ENCODE measurements at places on chromosomes 6 and 20.

DNA sequence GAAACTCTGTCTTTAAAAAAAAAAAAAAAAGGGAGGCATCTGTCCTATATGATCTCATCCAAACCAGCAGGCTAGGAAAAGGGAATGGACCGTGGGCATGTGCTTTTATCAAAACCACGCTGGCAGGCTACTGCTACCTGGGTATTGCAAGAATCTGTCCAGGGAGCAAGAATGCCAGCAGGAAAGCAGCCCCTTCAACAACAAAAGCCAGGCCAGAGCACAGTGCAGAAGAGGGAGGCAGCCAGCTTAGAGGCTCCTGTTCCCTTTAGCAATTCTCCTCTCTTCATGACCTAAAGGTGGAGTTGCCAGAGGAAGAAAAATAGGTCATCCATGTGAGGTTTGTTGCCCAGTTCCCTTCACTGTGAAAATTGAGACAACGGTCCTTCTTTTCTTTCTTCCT, 18.2 kb downstream of the TBC1D20 start:
- no peak for DNase-seq

DNA sequence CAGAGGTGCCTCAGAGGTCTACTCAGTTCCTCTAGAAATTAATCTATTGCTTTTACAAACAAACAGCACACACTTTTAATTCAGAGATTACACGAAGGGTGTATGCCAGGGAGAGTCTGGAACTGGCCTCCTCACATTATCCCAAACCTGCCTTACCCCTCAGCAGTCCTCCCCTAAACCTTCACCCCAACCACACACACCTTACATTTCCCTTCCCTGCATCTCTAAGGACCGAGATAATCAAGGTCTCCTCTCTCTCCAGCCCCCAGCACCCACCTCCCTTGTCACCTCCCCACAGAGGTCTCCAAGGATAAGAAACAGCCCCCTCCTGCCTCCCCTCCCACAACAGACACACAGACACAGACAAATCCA, 6.1 kb downstream of the HLA-DRB1 start:
- no peak for DNase-seq

DNA sequence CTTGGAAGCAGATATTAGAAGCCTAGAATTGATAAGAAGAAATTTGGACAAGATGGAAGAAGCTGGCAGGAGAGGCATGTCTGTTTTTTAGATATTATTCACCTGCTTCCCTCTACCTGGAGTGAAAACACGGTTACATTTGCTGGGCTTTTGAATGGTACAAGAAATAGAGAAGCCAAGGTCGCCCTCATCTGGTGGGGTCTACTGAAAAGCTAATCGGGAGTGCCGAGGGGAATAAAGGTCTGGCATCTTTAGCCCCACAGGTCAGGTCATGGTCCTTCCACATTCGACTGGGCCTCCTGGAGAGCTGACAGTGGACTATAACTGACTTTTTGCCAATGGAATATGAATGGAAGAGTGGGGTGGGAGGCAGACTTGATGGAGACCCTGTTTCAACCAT, 4.6 kb upstream of the C2 start:
- no peak for DNase-seq

DNA sequence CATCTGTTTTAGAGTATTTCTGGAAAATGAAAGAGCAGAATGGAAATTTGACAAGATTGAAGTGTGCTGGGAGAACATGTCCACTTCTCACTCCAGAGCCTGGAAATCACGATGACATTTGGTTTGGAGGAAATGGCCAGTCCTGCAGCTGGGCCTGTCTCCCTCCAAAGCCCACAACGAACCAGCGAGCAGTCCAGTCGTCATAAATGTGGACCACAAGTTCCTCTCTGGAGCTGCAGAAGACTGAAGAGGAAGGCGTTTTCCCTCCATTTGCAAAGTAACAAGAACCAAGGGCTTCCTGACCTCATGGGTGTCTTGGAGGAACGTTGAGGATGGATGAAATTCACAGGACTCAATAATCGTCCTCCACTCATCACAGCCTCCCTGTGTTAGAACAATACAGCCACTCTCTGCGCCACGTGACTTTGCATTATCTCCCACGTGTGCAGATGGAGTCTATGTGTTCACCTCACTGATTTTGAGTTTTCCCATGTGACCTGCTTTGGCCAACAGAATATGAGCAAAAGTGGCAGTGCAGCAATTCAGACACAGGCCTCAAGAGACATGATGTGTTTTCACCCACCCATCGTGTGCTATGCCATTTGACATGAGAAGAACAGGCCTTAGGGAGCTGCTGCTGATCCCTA, 9.1 kb upstream of the SPATS1 start:
- DNase-seq, result no peak

GRCh38 chr20:61347443-61347842, 95.4 kb downstream of the CDH4 start:
- DNase-seq, result no peak

DNA sequence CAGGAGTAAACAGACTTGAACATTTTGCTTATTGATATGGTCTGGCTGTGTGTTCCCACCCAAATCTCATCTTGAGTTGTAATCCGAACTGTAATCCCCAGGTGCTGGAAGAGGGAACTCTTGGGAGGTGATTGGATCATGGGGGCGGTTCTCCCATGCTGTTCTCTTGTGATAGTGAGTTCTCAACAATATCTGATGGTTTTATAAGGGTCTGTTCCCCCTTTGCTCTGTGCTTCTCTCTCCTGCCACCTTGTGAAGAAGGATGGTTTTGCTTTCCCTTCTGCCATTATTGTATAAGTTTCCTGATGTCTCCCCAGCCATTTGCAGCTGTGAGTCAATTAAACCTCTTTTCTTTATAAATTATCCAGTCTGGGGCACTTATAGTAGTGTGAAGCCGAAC, 40.0 kb downstream of the MYLIP start:
- no peak for DNase-seq

GRCh38 chr6:41429506-41430504, 94.4 kb downstream of the NCR2 start:
- DNase-seq, result no peak

DNA sequence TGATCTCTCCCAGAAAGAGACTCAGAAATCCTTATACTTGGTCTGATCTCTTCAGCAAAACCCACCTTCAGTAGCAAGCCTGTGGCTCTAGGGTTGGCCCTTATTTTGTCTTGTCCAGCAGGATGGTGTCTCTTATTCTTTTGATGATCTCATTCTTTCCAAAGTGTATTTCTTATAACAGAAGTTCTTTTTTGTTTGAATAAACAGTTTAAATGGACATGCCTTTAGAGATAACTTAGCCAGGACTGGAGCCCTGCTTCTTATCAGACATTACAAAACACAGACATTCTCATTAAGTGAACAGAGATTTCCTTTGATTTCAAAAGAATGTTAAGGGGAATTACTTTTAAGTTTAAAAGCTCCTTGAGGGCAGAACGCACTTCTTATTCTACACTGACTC, 31.7 kb downstream of the KCNS1 start:
- no peak for DNase-seq

DNA sequence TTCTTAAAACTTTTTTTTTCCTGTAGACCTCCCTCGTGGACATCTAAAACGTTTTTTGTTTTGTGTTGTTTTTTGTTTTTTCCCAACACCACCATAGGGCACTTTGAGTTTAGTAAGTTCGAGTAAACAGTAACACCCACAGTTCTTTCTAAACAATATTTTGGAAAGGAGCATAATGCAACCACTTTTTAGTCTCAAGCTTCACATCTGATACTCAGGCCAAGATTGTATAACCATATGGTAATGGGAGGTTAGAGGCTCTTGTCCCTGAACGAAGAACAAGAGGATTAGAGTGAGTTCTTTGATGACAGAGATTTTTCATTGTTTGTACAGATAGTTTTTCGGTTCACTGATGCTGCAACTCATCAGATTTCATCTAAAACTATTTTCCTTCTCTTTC, 144.6 kb downstream of the MTHFD1L start:
- DNase-seq, result no peak

GRCh38 chr20:59333951-59334350, 33.5 kb downstream of the EDN3 start:
- DNase-seq, result no peak

DNA sequence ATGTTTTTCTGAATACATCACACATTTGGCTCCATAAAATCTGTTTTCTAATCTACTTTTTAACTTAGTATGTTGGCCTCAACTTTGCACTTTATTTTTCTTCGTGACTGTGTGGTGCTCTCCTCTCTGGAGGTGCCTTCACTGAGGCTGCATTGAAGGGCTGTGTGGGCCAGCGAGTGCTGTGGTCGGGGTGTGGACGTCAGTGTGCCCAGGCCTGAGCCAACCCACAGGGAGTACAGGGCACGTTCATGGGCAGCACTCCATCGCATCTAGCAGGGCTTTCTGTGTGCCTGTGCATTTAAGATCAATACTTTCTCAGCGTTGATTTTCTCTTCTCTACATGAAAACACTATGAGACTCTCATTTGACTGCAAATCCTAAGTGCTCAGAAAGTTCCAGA, 37.8 kb downstream of the DACT2 start:
- no peak for DNase-seq

GRCh38 chr6:63883597-63883996, 248.0 kb downstream of the PHF3 start:
- no peak for DNase-seq

- DNase-seq, result no peak
These were observed 96.0 kb downstream of the JPH2 start for GRCh38 chr20:44091026-44091425.

GRCh38 chr6:86609549-86610388, 327.6 kb upstream of the HTR1E start:
- DNase-seq, result no peak

- DNase-seq, result no peak
These were observed 478.1 kb downstream of the PHF3 start for GRCh38 chr6:64113704-64114103.

GRCh38 chr6:142683714-142684141, 261.2 kb downstream of the HIVEP2 start:
- no peak for DNase-seq

DNA sequence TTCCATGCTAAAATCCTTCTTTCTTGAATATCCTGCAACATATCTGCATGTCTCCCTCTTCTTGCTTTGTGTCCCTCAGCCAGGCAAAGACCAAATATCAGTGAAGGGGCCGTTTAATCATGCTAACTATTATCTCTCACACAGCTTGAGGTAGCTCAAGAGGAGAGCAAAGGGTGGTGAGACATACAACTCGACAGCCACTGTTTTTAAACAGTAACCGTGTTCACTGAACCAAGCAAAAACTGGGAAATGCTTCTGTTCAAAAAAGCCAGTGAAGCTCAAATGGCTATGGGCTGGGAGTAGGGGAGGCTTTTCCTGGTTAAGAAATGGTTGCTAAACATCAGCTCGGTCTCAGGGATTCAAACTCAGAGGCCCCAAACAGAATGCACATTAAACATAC, 83.4 kb downstream of the MAP7 start:
- no peak for DNase-seq

- DNase-seq, result no peak
These were observed 138.1 kb downstream of the FNDC1 start for GRCh38 chr6:159307246-159307790.

DNA sequence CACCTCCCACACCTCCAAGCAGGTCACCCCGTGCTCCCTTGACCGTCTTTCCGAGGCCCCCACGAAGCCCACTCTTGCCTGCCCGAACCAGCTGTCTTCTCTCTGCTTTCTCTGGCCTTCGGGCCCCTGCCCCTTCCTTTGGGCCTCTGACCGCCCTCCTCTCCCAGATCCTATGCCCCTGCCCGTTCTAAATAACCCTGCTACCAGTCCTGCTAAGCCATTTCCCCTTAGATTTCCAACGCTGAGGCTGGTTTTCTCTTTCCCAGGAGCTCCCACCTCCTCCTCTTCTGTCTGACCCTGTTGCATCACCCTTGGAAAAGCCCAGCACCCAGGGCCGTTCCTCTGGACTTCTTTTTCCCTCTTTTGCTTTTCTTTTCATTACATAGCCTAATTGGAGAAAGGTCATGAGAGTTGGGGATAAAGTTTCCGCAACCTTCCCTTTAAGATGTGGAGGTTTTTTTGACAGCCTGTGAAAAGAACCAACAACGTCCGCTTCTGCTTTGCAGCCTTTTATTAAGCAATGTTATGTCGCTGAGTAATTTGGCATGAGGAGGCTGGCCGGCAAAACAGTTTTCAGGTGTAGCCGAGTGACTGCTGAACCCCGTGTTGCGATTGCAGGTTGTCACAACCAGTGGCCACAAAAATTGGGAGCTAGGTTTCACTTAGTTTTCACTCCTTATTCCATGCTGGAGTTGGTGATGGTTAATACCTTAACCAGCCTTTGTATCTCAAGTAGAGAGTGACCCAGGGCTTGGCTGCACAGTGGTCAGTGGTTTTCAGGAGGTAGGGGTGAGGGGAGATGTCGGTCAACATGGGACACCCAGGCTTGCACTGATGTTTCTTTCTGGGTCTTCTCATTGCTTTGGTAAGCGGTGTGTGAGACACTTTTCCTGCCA, 970 bp downstream of the BLTP3A start:
- no peak for DNase-seq

- DNase-seq, result no peak
These were observed 20.8 kb upstream of the EMILIN3 start for GRCh38 chr20:41387444-41387851.

GRCh38 chr20:38308047-38308438, 4.1 kb downstream of the BPI start:
- DNase-seq, result no peak

GRCh38 chr6:54775576-54775975, 71.0 kb upstream of the FAM83B start:
- no peak for DNase-seq

- DNase-seq, result no peak
These were observed 47.9 kb upstream of the ID4 start for GRCh38 chr6:19789100-19789803.

DNA sequence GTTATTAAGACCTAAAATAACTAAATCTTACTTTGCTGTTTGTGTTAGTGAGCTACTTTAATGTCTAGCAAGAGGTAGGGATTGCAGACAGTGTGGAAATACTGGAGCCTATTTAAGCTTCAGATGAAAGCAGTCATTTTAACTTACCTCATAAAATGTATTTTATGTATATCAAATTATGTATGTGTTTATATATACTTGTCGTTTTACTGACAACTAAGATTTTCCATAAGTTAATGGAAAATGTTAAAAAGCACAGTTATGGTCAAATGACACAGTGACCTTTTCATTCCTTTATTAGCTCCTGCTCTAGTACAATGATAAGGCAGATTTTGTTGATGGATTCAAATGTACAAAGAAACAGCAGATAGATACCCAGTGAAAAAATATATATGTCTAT, 34.6 kb downstream of the QKI start:
- DNase-seq, result no peak

DNA sequence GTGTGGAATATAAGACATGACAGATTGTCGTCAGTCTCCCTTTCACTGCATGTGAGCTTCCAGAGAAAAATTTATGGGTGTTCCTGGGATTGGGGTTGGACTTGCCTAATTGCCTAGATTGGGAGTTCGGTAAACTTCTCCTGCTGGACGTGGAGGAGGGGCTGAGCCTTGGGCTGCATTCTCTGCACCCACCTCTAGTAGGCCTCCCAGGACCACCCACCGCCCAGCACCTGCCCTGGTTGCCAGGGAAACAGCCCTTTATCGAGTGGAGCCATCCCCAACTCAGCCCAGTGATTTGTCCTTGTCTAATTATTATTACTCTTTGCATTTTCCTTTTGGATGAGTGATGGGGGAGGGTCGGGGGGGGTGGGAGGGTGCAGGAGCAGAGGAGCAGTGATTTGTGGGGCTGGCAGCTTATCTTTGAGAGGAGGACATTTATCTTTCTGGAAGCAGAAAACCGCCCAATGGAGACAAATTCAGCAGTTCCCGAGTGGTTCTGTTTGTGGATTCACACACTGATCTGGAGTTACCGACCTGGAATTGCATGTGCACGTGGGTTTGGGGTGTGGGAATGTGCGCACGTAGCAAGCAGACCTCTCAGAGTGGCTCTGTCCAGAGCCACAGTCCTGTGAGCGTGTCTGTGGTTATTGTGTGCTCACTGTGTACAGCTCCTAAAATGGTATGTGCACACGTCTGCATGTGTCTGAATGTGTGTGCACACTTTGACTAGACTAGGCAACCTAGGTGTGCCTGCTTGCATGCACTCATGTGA, 104.5 kb downstream of the DHX35 start:
- DNase-seq, result no peak
